Ammon's horn (tissue), 1 donor: ENCODE measurements at places on chromosomes 12 and 14.

DNA sequence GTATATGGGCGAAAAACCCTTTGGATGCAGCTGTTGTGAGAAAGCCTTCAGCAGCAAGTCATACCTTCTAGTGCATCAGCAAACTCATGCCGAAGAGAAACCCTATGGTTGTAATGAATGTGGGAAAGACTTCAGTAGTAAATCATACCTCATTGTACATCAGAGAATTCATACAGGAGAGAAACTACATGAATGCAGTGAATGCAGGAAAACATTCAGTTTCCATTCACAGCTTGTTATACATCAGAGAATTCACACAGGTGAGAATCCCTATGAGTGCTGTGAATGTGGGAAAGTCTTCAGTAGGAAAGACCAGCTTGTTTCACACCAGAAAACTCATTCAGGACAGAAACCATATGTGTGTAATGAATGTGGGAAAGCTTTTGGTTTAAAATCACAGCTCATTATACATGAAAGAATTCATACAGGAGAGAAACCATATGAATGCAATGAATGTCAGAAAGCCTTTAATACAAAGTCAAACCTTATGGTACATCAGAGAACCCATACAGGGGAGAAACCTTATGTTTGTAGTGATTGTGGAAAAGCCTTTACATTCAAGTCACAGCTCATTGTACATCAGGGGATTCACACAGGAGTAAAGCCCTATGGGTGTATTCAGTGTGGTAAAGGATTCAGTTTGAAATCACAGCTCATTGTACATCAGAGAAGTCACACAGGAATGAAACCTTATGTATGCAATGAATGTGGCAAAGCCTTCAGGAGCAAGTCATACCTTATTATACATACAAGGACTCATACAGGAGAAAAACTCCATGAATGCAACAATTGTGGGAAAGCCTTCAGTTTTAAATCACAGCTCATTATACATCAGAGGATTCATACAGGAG is 21.4 kb downstream of the ZNF268 start:
- DNase-seq = no peak

GRCh38 chr12:132144810-132145168 is 532 bp downstream of the NOC4L start:
- DNase-seq = no peak

- no peak for DNase-seq
These were observed 466.0 kb downstream of the RAD51B start for GRCh38 chr14:68285421-68286179.

- DNase-seq = no peak
These were observed 236.1 kb downstream of the ADGRD1 start for GRCh38 chr12:131189781-131190180.
